Hepatic stellate cell (primary cell): ENCODE measurements at places on chromosomes 16 and 17.

DNA sequence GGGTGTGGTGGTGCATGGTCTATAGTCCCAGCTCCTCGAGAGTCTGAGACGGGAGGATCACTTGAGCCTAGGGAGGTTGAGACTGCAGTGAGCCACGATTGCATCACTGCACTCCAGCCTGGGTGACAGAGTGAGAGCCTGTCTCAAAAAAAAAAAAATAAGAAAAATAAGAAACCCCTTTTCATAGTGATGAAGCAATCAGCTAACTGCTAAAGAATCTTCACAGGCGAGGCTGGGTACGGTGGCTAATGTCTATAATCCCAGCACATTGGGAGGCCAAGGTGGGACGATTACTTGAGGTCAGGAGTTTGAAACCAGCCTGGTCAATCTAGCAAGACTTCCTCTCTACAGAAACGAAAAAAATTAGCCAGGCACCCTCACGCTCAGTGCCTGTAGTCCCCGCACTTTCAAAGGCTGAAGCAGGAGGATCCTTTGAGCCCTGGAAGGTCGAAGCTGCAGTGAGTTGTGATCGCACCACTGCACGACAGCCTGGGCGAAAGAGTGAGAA, 760 bp downstream of the SLFN12L start:
- DNase-seq, result no peak

DNA sequence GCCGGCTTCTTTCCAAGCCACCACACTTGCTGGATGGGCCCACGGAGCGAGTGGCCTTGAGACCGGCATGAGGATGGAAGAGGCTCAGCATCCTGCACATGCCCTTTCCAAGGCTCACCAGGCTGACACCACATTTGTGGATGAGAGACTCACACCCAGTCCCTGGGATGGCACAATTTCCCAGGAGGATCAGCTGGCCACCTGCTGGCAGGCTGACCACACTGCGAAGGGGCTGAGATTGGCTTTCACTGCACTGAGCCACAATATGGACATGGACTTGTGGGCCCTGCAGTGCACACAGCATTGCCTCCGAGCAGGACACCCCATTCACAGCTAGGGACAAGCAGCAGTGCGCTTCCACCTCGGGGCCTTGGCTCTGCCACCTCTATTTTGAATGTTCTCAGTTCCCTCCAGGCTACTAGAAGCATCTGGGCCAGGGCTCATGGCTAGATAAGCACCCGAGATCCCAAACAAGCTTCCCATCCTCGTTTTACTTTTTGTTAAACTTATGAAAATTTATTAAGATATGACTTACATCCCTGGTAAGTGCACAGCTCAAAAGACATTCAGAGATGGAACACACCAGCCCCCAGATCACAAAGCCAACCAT, 25.3 kb upstream of the KSR1 start:
- peak; percentile 58 for DNase-seq

GRCh38 chr16:78436846-78437245, 337.4 kb downstream of the WWOX start:
- no peak for DNase-seq

GRCh38 chr16:85778873-85779272, 20.5 kb downstream of the EMC8 start:
- no peak for DNase-seq

DNA sequence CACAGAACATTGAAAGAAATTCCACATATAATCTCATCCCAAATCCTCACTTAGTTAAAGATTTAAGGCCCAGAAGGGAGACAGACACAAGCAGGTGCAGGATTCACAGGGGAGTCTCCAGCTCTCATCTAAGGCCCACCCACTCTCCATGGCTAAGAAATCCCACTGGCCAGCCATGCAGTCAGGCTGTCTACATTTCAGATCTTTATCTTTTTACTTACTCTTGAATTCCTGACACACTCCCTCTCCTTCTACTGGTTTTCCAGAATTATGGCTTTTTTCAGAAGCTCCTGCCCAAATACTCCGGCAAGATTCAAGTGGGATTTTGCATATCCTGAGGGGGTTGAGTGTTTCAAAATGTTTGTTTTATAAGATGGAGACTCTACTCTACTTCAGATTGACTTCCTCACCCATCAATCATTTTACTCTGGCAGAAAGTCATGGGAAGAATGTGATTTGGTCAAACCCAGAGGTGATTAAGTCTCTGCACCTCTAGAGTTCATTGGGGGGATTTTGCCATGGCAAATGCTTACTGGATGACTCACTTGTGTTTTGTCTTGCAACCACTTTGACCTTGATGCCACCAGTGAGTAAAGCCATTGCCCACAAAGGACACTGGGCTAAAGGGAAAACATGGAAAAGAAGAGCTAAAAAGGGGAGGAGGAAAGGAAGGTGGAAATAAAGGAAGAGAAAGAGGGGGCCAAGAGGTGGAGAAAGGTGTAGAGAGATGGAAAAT, 688.8 kb upstream of the SALL1 start:
- DNase-seq, result peak; percentile 16

DNA sequence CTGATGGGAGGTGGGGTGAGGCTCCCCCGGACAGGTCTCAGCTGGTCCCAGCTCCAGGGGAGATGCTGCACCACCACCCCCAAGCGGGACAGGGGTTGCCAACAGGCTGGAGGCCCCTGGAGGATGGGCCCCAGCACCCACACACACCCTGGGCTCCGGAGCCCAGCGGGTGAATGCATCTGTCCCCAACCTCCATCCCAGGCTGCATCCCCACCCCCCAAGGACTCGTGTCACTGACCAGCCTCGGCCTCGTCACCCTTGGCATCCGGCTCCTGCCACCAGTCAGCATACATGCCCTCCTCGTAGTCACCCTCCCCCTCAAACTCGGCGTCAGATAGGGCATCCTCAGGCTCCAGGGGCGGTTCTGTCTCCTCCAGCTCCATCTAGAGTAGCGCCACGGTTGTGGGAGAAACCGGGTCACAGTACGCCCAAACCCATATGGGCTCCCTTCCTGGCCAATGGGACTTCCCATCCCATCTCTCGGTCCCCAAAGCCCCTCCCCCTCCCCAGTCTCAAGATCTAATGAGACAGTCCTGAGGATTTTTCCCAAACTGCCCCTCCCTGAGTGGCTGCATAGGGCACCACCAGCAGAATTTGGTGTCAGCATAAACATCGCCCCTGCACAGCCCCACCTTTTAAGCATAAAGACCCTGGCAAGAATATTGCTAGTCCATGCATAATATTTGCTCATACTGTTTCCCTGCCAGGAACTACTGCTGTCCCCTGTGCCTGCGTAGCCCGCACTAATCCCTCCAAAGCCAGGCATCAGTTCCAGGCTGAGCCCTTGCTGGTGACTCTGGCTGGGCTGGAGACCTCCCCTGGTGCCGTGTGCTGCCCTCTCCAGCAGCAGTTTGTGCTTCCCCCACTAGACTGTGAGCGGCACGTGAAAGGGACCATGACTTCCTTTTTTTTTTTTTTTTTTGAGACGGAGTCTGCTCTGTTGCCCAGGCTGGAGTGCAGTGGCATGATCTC, 8.4 kb downstream of the P3H4 start:
- DNase-seq, result no peak

DNA sequence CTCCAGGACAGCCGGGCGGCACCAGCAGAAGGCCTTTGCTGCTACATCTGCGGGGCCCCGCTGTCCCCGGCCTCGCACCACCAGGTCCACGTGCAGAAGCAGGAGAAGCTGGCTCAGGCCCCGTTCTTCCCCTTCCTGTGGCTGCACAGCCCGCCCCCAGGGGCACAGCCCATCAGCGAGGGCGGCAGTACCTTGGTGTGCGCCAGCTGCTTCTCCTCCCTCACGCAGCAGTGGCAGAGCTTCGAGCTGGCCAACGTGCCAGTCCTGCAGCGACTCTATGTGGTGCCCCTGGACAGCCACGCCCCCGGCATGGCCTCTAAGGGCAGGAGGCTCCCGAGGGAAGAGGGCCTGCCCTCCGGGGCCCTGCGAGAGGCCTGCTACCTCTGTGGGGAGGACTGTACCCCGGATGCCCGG, 58.3 kb upstream of the CIBAR2 start:
- no peak for DNase-seq

GRCh38 chr16:27189335-27189972, 13.9 kb upstream of the KDM8 start:
- no peak for DNase-seq

- no peak for DNase-seq
Measured at GRCh38 chr16:81848306-81848853, 69.3 kb downstream of the PLCG2 start.

DNA sequence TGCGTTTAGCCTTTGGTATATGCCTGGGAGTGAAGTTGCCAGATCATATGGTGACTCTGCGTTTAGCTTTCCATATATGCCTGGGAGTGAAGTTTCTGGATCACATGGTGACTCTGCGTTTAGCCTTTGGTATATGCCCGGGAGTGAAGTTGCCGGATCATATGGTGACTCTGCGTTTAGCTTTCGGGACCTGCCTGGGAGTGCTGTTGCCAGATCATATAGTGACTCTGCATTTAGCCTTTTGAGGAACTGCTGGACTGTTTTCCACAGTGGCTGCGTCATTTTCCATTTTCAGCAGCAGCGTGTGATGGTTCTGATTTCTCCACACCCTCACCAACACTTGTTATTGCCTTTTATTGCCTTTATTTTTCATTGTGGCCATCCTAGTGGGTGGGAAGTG, 73.0 kb downstream of the OR1D5 start:
- no peak for DNase-seq

DNA sequence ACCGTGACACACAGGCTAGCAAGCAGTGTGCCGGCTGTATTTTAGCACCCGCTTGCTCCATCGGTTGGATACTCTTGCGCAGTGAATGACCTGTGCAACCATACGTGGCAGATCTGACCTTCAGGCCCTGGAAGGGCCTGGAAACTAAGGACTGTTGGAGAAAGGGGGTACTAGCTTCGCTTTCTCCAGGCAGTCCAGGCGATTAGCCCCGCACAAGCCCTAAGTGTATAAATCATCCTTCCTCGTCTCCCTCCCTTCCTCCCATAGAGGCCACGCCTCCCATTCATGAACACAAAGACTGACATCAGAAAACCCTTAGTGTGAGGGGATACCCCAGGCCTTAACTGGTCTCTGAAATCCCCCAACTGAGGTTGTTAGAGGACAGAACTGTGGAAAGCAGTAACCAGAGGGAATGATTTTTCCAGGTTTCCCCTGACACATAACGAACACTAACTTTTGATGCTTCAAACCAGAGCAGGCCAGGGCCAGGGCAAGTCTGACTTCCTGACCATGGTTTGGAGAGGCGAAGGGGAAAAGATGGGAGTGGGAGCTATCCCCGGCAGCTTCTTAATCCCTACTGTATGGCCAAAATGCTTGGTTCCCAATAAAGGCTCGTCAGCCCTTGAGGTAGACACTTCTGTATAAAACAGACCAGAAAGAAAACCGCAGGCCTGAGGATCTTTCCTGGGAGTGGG, 1.4 kb upstream of the DYNLL2 start:
- no peak for DNase-seq

- no peak for DNase-seq
Measured at GRCh38 chr16:14284371-14284770, 213.3 kb downstream of the MRTFB start.

DNA sequence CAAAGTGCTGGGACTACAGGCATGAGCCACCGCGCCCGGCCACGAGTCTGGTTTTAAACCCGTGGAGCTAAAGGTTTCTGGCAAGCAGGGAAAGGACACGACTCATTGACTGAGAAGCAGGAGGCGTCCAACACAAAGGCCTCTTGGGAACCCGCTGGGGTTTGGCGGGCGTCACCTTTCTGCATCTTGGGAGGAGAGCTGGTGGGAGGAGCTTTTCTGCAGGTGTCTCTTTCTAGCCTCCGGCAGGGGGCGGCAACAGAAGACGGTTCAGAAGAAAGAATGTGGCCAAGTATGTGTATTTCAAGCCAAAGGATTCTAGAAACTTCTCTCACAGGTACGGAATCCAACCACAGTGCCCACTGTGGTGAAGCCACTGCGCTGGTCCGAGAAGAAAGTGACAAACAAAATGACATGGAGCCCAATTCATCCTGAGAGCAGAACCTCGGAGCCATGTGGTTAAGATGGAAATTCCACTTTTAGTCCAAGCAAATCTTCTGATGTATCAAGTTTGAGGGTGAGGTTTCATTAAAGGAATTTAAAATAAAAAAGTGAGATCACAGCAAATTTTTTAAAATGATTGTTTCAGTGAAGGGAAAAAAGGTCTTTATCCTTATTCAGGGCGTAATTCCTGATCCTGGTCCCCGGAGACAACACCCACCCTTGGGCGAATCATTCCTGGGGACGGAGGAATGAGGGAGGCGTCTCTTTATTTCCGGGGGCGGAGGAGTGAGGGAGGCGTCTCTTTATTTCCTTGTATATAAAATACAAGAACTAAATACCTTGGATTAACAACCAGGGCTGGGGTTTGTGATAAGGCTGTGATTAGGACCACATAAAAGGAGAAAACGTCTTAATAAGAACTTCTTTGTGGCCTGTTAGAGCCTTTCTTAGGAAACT, 97.6 kb downstream of the MRM3 start:
- peak; percentile 49 for DNase-seq

DNA sequence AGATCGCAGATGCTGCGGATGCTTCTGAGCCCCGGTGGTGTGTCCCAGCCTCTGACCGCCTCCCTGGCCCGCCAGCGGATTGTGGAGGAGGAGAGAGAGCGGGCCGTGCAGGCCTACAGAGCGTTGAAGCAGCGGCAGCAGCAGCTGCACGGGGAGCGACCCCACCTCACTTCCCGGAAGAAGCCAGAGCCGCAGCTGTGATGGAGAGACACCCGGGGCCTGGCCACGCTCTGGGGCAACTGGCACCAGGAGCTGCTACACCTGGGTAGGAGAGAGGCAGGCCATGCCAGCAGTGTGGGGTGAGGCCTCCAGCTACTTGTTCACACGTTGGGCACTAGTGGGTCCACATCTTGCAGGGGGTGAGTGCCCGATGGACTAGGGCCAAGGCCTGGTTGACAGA, 6.0 kb downstream of the CCDC137 start:
- no peak for DNase-seq
